ENCODE measurements at places on chromosomes 4 and X.
A peak's percentile ranks its signal among the peaks of the same experiment; 100 is the strongest.

DNA sequence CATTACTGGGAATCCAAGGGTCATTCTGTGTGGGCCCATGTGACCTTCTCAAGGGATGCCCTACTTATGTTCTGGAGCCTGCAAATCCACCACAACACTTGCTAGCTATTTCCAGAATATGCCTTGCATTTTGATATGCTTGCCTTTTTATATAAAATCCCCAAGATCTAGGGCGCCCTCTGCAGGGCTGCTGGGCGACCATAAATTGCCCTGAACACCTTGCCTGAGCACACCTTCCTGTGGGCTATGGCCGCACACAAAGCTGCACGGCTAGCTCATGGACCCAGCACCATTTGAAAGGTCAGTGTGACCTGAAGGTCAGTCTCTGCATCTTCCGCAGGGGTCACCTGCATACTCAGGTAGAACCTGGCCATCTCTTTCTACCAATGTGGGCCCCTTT, 311.7 kb downstream of the NLGN4X start:
- no peak for DNase-seq

- DNase-seq: no peak
These were observed 14.7 kb downstream of the C4orf54 start for GRCh38 chr4:99642725-99643489.

GRCh38 chr4:147510962-147511668, 30.2 kb downstream of the EDNRA start:
- no peak for DNase-seq

- DNase-seq: no peak
These were observed 628.8 kb downstream of the SPRY1 start for GRCh38 chr4:124025428-124025827.

DNA sequence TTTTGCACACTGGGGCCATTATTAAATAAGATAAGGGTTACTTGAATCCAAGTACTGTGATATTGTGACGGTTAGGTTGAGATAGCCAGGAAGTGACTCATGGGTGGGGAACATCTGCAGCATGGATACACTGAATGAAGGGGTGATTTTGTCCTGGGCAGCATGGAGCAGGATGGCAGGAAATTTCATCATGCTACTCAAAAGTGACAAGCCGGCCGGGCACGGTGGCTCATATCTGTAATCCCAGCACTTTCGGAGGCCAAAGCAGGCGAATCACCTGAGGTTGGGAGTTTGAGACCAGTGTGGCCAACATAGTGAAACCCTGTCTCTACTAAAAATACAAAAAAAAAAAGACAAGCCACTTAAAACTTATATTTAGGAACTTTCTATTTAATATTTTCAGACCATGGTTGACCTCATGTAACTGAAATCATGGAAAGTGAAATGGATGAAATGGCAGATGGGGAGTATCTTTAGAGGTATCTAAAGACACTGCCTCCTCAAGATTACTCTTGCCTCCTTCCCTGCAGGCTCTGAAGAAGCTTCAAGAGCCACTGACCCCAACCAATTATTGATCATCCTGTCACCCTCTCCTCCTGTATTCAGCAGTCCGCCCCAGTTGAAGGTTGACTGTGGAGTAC, 3.9 kb upstream of the TRIM60 start:
- no peak for DNase-seq

DNA sequence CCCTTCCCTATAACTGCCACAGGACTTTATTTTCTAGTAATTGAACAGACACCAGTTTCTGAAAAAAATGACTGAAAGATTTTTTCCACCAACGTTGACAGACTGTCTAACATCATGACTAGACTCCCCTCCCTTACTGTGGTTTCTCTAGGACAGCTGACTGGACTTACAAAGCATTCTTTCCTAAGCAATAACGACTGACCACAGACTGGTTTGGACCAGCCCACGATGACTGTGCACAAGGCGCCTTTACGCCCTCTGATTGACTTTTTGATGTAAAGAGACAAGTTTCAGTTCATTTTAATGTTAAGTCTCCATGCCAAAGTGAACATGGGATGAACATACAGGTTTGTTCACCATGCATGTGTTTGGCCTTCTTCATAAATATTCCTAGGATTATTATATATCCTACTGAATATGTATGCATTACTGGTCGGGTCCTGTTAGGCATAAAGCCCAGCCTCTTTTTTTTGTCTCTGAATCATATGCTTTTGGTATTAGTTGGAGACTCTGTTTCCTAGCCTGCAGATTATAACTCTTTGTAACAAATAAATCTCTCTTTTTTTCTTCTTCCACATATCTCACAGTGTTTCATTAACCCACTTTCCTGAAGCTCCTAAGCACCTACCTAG, 50.5 kb upstream of the UGT2B4 start:
- no peak for DNase-seq

GRCh38 chrX:149458586-149458985, 46.5 kb downstream of the IDS start:
- no peak for DNase-seq

GRCh38 chr4:98452091-98452490, 190.9 kb downstream of the RAP1GDS1 start:
- DNase-seq: no peak

GRCh38 chr4:4640692-4641091, 98.8 kb upstream of the STX18 start:
- no peak for DNase-seq

DNA sequence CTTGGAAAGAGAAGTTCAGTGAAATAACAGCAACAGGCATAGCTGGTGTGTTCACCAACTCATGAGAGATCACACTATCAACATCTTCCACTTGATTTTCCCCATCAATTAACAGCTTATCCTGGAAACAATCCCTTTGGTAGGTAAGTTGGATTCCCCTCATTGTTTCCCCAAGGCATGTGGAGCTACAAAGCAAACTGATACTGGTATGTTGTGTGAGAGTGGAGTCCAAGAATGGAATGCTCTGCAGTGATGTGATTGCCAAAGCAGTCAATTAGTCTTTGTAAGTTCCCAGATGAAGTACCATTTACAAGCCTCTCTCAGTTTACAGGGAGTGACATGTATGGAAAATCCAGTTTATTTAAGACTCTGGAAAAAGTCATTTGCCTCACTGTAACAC, 13.7 kb upstream of the XAGE2 start:
- DNase-seq: no peak

DNA sequence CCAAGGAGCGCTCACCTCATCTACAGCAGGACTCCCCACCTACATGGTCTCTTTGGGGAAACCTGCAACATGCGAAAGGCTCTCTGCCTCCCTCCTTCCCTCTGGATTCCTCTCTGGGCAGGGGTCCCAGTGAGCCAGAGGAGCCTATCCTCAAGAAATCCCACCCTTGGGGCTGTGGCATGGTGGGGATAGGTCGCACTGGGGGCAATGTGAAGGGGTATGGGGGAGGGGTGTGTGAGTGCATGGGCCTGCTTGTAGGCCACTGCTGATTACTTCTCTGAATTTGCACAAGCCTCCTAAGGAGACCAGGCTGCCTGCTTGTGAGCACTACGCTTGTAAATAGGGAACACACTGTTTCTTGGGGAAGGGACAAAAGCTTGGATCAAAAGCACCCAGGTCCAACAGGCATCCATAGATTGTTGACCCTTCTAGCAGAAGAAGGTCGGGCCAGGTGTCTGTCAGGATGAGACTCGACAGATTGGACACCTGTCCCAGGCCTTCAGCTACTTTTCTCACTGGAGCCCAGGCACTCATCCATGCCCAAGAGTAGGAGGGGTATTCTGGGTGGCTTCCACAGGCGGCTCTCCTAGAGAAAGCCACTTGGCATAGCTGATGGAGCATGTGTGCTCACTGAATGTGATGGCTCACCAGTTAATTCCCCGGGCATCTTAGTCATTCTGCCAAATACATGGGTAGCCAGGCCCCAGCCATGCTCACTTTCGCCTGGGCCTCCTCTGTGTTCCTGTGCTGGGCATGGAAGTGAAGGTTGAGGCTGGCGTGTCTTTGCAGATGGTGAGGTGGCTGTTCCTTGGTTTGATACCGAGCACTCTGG, 75.0 kb downstream of the NBDY start:
- peak; percentile 46 for DNase-seq

DNA sequence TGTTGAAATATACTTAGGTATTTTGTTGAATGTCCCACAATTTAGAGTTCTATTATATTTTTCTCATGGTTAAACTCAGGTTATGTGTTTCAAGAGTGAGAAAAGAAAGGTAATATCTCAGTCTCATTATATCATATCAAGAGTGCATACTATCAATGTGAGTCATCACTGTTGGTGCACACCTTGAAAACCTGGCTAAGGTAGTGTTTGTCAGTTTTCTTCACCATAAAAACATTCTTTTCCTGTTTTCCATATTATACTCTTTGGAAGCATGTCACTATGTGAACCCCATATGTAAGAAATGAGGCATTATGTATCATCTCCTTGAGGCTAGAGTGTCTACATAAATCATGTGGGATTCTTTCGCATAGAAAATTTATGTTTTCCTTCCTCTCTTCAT, 307.6 kb upstream of the CTSO start:
- no peak for DNase-seq

GRCh38 chrX:69138512-69138911, 26.7 kb downstream of the PJA1 start:
- DNase-seq: no peak
